ENCODE measurements at places on chromosomes 7 and 10. TPM values are rescaled to one million over a fixed set of nuclear protein-coding genes. Genes with fewer than 3 reads are reported as not detected.

- no peak for DNase-seq
Measured at GRCh38 chr7:96800824-96801223, 91.2 kb upstream of the SEM1 start.

DNA sequence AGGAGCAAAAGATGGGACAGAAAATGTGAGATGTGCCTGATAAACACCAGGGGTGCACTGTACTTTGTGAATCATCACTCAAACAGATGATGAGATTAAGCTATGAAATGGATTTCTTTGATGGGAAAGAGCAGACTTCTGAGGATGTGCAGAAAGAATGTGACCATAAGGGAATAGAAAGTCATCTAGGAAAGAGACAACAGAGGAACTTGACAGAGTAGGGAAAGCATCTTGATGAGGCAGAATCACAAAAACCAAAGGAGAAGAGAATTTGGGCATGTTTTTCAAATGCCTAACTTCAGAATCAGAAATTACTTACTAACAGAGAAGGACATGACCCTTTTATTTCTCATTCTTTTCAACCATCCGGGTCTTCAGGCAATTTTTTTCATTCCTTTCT lies 82.4 kb upstream of the LRRTM3 start:
- no peak for DNase-seq

- no peak for DNase-seq
Measured at GRCh38 chr10:17227367-17228090, 512 bp upstream of the VIM start.

DNA sequence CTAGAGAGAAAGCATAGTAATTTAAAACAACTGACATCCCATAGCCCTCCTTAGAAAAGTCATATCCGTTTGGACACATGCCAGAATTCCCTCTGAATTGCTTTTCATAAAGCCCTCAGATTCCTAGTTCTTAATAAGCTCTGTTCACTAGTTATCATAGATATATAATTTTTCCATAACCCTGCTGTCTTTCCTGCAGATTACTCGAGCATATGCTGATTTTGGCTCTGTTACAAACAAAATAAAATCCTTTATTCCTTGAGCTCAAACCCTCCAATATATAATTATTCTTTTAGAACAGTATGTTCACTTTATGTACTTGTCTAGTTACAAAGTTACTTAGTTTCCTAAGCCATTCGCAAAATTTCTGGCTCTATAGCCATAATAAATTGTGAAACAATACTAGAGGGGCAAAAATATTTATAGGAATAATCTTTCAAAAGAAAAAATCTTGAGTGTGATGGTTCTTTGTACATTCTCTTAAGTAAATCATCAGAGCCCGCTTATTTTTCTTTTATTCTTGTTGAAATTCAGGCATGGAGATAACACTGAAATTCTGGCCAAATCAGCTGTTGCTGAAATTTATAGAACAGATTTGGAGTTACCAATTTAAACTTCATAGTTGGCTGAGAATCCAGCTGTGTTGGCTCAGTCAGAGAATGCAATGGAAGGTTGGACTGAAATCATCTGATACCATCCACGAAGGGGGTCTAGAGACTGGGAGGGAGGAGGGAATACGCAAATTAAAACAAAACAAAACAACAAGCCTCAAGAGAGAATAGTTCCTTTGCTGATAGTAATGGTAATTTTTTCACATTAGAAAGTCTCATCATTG lies 146.1 kb upstream of the TMEM196 start:
- no peak for DNase-seq

GRCh38 chr10:124733571-124734245 lies 10.5 kb downstream of the FAM53B start:
- no peak for DNase-seq

DNA sequence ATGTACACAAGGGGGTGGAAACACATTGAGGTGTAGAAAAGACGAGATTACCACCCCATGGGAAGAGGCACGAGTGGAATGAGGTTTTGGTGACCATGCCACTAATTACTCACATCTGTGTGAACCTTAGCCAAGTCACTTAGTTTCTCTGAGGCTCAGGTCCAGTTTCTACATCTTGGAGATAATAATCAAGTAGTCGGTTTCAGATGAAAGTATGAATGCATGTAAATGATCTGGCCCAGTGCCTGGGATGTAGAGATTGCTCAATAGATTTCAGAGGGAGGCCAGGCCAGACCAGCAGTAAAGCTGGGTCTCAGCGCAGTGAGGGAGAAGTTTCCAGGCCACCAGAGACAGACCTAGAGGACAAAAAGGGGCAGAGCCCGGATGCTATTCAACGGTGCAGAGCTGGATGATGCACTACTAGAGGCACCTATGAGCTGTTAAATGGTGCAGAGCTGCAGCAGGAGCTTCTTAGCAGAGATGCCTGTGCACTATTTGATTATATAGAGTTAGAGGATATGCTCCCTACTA lies 725.1 kb downstream of the GRID1 start:
- no peak for DNase-seq

GRCh38 chr10:119759832-119760231 lies 34.0 kb downstream of the INPP5F start:
- DNase-seq = no peak

DNA sequence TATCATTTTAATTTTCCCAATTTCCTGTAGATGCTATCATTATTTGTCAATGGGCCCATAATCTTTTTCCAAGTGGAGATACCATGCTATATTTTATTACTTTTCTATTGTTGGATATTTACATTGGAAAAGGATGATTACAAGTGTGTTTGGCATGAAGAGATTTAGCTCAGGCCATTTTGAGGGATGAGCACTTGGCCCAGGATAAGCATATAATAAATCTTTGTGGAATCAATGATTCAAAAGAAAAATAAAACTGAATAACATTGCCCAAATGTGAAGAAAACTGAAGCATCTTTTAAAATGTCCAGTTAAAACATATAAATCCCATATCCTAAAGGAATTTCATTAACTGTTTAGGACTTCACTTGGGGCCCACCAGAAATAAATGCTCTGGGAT lies 260.9 kb upstream of the BMPER start:
- no peak for DNase-seq

DNA sequence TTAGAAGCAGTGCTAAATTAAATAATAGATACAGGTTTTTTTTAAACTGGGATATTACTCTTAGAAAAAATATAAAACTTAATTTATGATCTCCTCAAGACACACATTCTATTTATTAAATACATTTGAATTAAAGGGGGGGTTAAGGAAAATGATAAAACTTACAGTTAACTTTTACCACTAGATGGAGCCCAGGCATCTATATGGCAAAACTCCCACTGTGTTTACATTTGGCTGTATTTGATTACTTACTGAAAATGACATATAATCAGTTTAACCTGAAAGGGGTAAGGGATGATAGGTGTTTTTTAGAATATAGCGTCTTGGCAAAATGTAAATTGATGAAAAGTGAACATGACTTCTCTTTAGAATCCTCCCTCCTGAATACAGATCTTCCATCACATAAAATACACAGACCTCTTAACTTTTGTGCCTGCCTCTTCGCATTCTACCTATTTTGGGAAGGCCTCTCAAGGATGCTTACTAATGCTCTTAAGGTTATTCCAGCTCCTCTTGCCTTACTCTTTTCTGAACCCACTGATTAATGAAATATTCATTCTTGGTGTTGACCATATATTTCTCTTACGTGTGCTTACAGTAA lies 235.7 kb downstream of the AGMO start:
- DNase-seq = peak; percentile 4

DNA sequence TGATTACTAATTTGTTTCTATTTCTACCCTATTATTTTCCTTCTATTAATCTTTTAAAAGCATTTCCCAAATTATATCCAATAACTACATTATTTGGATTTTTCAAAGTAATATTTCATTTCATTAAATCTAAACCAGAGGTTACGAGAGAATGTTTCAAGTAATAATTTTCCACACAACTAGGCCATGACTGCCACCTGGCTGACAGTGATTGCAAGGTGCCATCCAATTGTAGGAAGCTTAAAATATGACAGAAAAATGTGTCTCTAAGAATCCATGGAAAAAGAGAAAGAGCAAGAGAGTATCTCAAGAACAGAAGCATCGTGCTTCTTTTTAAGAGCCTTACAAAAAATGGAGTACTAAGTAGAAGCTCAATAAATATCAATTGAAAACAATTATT lies 48.7 kb downstream of the TPK1 start:
- no peak for DNase-seq

- no peak for DNase-seq
Measured at GRCh38 chr10:24170199-24170598, 38.7 kb upstream of the KIAA1217 start.

GRCh38 chr10:78863906-78864239 lies 204.9 kb upstream of the ZMIZ1 start:
- DNase-seq = no peak

DNA sequence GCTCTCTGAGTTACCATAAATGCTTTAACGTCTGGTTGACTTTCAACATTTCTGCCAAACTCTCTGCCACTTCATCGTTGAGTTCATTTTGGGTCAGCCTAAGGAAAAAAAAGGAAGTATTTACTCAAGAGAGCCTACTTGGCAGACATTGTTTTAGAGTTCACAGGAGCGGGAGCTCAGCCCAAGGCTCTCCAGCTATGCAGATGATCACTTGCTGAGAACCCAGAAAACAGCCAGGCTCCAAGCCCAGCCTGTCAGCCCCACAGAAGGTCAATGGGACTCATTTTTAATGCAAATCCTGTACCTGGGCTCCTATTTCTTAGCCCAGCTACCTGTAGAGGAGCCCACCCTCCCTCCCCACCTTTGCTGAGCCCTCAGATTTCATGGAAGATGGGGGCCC lies 45.5 kb downstream of the NOD1 start:
- DNase-seq = peak; percentile 71

DNA sequence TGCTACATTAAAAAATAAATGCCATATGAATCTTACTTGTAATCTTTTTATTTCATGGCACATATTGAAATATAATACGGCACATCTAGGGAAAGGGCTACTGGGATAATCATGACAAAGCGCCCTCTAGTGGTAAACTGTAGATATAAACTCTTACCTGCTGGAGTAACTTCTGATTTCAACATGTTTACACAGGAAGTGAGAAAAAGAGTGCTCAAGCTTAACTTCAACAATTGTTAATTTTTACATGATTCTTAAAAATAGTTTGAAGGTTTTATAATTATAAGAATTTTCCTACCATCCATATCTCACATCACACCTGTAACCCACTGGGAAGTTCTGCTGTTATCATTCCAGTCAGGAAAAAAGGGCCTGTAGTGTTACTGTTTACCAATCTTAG lies 2.0 kb upstream of the HEPACAM2 start:
- DNase-seq = peak; percentile 63

DNA sequence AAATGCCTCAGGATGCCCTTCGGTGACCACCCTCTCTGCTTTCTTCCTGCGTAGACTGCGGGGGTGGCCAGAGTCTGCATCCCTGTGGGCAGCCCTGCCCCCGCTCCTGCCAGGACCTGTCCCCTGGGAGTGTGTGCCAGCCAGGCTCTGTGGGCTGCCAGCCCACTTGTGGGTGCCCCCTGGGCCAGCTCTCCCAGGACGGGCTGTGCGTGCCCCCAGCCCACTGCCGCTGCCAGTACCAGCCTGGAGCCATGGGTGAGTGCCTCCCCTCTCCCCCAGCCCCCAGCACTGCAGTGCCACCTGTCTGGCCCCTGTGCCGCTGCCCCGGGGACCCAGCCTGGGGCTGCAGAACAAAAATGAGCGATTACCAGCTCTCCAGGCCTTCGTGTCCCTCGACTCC lies 23.1 kb upstream of the ZNF862 start:
- DNase-seq = no peak

DNA sequence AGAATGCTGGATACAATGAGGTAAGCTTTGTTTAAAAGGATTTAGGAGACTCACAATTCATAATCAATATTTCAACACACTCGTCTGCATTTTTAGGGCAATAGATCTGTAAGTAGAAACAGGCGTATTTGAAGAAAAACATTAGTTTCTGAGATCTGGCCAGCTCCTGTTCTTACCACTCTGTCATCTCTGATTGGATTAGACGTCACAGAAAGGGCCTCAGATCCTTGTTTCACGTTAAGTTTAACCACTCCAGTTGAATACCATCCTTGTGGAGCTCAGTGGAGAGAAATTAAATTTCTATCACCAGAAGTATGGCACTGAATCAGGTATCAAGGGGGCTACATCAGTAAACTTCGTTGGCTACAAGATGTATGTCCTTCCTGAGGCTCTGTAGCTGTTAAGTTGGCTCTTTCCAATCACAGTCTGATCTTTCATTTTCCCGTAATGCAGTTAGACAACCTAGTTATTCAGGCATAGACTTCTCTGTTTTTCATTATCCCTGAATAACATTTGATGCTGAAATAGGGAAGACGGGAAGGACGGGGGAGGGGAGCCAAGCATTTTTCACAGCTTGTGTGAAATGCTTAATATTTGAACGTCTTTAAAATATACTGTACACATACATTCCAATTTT lies 659.2 kb upstream of the GALNT17 start:
- no peak for DNase-seq

- no peak for DNase-seq
Measured at GRCh38 chr10:43226441-43226840, 40.4 kb downstream of the RASGEF1A start.

MTURN gene
- 8.5 TPM for total RNA-seq

HABP2 gene
- not detected for total RNA-seq

PNLIPRP1 gene
- not detected for total RNA-seq

EBLN1 gene
- not detected for total RNA-seq

DOCK4 gene
- not detected for total RNA-seq

TMEM229A gene
- total RNA-seq = not detected

GTPBP10 gene
- 15.0 TPM for total RNA-seq

All from G401 (cell line).